ENCODE measurements at places on chromosomes 11 and 22. TPM values are rescaled to one million over a fixed set of nuclear protein-coding genes. Genes with fewer than 3 reads are reported as not detected.

The KRTAP5-1 gene
- not detected for total RNA-seq

The SAAL1 gene
- 21.2 TPM for total RNA-seq

The OR52H1 gene
- total RNA-seq = not detected

GRCh38 chr11:48063424-48063978 is 83.1 kb downstream of the PTPRJ start:
- DNase-seq = no peak

The CPT1B gene
- total RNA-seq = 68.0 TPM

The GPHA2 gene
- not detected for total RNA-seq

The SLC37A2 gene
- total RNA-seq = 4.8 TPM

DNA sequence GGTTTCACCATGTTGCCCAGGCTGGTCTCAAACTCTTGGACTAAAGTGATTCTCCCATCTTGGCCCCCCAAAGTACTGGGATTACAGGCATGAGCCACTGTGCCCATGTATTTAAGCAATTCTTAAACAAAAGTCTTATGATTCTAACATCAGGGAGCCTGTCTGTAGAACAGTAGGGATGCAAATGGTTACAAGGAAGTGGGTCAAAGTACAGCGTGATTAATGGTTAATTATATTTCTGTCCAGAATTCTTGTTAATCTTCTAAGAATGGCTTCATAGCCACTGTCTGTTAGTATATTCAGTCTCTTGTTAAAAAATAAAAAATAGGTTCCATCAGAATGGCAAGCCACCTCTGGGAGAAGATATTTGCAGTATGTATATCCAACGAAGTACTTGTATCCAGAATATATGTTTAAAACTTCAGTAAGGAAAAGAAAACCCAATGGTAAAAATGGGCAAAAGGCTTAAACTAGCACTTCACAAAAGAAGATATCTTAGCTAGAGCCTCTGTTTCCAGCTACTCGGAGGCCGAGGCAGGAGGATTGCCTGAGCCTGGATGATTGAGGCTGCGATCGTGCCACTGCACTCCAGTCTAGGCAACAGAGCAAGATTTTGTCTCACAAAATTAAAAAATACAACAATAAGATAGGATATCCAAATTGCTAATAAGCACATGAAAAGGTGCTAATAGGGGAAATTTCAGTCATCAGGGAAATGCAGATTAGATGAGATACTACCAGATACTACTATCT is 22.9 kb downstream of the ATG13 start:
- no peak for DNase-seq

The GUCY1A2 gene
- not detected for total RNA-seq

- no peak for DNase-seq
Observed at GRCh38 chr11:12540913-12541582, 133.2 kb upstream of the TEAD1 start.

The MEI1 gene
- total RNA-seq = 79.6 TPM
